ENCODE measurements at places on chromosomes 2 and 18.

DNA sequence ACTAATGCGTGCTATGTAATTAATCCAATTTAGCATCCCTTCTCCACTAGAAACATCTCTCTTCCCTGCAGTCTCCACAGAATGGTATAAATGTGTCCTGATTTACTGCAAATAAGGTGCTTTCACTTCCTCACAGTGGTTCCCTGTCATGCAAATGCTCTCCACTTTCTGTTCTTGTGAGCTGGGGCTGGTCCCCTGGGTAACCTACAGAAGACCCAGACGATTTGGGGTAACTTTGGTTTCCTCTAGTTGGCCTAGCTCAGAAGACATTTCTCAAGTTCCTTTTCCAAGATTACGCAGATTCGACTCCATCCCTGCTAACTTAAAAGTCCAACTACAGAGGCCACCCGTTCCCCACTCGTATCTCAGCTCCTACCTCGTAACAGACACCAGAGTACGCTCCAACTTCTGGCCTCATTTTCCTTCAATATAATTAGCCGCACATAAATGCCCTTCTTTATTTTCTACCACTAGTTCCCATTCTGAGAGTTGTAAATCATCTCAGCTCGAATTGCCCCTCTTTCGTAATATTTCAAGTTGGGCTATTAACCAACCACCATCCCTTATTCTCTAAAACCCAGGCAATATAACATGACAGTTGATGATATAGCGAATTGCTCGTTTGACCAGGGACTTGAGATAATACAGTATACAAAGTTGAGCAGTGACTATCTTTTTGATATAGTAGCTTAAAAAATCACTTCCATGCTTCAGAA is 28.8 kb upstream of the NEDD4L start:
- DNase-seq = no peak

- DNase-seq = no peak
These were observed 36.6 kb downstream of the MYOM1 start for GRCh38 chr18:3183103-3183717.

- no peak for DNase-seq
These were observed 447.3 kb downstream of the KCNJ3 start for GRCh38 chr2:155145758-155146229.

DNA sequence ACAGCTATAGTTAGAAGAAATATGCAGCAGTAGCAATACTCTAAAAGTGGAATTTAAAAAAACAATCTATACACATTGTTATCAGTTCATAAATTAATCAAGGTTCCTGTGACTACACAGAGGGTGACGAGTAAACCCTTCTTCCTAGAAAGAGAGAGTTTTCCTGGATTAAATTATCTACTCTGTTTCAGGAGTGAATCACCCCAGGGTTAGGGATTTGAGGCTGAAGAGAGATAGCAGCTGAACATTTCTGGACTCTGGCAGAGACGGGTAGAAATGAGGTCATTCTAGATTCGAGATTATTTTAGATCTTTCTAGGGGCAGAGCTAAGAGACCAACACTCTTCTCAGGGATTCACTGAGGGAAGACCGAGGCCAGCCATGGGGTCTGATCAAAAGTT is 38.8 kb upstream of the PMAIP1 start:
- DNase-seq = no peak

- DNase-seq = no peak
These were observed 2.3 kb downstream of the SLC20A1 start for GRCh38 chr2:112648081-112648480.

DNA sequence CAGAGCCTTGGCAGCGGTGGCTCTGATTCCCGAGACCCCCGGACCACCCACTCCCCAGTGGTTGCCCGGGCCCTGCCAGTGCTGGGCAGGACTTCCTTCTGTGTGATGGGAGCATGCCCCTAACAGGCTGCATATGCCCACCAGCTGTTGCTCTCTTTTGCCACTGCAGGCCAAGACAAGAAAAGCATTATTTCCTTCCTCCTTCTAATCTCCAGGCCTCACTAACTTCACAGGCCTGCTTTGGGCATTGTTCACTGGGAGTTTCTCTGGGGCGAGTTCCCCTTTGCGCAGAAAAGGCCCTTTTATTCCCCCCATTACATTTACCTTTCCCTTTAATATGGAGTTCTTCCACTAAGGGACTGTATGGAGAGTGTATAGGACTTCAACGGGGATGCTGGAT is 249.1 kb upstream of the SIX2 start:
- DNase-seq = no peak

DNA sequence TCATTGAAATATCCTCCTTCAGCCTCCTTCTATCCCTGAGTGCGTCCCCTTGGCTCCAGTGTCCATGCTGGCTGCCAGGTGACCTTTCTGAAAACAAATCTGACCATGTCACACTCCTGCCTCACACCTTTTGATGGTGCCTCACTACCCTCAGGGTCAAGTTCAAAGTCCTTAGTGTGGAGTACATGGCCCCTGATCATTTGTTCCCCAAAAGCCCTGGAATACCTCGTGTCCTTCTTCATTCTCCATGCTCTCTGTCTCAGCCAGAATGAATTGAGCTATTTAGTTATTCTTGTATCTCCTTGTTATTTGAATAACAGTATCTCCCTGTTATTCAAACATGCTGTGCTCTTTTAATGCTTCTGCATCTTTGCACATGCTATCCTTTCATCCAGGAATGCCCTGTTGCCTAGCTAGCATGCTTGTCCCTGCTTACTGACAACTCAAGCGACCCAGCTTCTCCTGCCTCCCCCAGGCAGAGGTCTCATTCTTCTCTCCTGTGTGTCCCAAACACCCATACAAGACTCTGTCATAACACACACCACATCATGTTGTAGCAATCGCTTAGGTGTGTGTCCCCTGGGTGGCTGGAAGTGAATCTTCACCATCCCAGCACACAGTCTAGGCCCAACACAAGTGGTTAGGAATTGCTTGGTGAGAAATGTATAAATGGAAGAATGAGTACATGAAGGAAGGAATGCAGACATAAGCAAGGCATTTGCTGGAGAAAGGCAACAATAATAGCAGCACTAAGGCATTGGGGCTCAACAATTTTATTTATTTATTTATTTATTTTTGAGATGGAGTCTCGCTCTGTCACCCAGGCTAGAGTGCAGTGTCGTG is 144.0 kb downstream of the DDX1 start:
- DNase-seq = no peak

Data from stimulated activated CD4-positive, alpha-beta T cell treated with anti-CD3 and anti-CD28 coated beads, TNF-alpha, amount 100 ng/mL, for 1 hour (primary cell).